ENCODE measurements at places on chromosomes 7 and 10.

GRCh38 chr10:121722665-121723064, 124.4 kb upstream of the FGFR2 start:
- DNase-seq, result no peak

- no peak for DNase-seq
Measured at GRCh38 chr7:132034748-132035416, 478.5 kb upstream of the PODXL start.

DNA sequence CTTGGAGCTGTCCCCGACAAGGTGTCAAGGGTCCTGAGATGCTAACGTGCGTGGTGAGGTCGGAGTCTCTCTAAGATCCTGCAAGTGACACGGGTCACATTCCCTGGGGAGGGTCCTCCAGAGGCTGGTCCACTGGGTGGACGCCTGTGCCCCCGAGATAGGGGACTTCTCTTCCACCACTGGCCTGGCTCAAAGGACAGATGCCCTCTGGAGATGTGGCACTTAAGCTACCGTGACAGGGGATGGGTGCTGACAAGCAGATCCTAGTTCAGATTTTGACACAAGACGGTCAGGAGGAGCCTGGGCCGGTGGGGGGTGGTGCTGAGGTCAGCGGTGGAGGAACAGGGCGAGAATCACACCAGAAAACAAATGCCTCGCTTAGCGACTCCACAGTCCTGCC, 178.0 kb downstream of the ADARB2 start:
- no peak for DNase-seq

DNA sequence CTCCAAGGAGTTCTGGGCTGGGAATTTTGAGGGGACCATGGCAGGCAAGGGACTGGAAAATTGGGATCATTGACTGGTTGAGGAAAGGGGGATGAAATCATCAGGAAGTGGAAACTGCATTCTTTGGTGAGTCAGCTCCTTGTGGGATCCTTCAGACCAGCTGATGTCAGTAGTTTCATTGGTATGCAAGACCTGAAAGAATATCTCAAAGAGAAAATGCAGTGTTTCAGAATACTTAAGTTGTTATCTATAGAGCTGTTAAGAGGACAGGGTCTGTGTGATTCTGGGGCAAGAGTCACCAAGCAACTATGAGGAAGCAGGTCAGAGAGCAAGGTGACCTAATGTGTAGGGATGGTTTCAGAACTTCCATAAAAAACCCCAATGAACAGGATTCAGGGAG, 595.9 kb upstream of the AUTS2 start:
- no peak for DNase-seq

GRCh38 chr7:106163257-106163656, 51.1 kb upstream of the SYPL1 start:
- DNase-seq, result no peak

DNA sequence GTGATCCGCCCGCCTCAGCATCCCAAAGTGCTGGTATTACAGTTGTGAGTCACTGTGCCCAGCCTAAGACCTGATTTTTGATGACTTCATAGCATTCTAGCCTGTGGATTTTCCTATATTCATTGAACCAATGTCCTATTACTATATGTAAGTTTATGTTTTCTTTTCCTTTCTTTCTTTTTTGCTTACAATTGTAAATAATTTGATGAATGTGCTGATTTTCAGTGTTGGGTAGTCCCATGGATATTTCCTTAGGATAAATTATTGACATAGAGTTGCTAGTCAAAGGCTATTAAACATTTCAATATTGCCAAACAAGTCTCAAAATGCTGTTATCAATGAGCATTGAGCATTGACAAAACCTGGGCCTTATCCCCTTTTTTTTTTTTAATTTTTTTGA, 9.9 kb upstream of the PHYH start:
- DNase-seq, result no peak

DNA sequence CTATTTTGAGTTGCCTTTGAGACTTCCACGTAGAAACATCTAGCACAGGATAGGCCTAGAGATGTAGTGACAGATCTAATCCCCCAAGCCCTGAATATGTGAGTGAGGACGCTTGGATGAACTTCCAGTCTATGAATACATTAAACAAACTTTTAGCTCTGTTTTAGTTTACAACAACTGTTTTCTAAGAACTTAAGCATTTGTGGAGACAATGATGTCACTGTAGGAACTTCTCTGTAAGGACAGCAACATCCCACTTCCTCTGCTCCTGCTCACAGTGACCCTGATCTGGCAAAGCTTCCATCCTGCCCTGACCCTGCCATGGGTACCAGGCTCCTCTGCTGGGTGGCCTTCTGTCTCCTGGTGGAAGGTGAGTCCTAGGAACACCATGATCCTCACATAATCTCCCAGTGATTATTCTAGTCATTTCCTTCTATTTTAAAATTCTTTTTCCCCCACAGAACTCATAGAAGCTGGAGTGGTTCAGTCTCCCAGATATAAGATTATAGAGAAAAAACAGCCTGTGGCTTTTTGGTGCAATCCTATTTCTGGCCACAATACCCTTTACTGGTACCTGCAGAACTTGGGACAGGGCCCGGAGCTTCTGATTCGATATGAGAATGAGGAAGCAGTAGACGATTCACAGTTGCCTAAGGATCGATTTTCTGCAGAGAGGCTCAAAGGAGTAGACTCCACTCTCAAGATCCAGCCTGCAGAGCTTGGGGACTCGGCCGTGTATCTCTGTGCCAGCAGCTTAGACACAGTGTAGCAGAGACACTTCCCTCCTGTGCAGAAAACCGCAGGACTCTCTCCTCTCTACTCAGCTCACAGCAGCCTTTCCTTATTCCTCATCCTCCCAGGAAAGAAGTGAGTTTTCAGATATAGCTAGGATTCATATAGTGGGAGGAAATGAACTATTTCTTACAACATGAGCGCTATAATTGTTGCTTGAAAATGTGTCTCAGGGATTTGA, 194.4 kb upstream of the PRSS1 start:
- DNase-seq, result no peak

GRCh38 chr7:115132096-115132495, 210.2 kb downstream of the MDFIC start:
- DNase-seq, result no peak

- DNase-seq, result peak; percentile 94
Measured at GRCh38 chr10:73848821-73849489, 25.4 kb downstream of the CAMK2G start.

DNA sequence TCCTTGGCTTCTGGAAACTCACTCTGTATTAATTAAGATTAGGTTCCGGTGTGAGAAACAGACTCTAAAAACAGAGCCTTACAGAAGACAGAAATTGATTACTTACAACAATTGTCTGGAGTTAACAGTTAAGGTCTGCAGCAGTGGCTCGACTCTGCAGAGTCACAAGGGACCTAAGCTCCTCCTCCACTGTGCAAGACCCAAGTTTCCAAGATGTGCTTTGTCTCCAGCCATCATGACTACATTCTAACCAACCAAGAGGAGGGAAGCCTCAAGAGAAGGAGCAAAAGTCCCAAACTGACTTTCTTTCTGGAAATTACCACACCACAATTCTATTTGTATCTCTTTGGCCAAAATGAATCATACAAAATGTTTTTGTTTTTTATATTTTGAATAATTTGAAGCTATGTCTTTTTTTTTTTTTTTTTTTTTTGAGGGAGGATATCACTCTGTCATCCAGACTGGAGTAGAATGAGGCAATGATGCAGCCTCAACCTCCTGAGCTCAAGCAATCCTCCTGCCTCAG, 14.2 kb upstream of the ODAD2 start:
- DNase-seq, result no peak

DNA sequence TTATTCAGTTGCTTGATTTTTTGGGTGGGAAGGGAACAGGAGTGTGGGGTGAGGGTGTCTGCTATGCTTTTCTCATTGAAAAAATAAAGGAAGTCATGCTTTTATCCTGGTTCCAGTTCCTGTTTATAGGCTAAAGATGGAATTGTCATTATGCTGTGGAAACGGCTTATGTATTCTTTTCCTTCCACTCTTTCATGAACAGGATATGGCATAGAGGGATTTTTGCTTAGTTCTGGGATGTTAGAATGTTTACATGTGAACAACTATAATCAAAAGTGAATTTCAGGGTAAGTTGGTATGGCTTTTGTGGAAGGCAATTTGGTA, 35.9 kb upstream of the PTPN12 start:
- no peak for DNase-seq

DNA sequence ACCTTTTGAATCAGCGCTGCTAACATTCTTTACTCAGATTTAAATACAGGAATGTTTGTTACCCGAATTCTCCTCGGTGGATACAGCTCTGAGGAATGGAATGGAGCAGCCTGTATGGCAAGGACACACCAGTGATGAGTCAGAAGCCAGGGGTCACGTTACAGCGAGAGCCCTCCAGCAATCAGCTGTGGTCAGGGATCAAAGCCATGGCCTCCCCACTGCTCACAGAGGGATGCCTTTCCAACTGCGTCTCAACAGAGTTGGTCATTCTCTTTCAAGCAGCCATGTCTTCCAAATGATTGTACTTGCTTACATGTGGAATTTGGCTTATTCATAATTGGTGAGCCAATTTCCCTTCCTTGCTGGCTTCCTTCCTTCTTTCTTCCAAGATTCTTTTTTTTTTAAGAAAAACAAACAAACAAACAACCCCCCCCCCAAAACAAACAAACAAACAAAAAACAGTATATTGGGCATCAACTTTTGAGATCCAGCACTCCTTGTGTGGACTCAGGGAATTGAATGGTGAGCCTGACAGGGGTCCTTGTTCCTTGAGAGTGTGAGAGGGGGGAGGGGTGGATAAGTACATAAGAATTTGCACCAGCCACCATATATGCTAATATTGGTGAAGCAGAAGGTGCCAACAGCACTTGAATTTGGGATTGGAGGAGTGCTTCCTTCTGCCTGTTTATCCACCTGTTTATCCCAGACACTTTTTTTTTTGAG, 100.2 kb downstream of the ATXN7L1 start:
- DNase-seq, result peak; percentile 73

DNA sequence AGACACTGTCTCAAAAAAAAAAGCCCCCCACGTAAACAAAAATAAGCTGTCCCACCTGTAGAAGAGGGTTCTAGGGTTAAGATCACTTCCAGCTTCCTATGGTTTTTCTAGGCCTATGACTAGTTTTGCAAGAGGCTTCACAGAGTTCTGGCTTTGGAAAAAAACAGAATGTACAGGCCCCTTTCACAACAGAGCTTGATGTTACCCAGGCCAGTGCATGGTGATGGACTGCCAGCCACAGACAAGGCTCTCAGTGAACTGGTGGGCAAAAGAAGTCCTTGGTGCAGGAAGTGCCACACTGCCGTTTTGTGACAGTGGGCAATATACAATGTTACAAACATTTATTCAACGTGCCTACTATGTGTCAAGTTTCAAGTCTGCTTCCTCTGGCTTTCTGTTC, 18.3 kb upstream of the EFCAB10 start:
- DNase-seq, result no peak

DNA sequence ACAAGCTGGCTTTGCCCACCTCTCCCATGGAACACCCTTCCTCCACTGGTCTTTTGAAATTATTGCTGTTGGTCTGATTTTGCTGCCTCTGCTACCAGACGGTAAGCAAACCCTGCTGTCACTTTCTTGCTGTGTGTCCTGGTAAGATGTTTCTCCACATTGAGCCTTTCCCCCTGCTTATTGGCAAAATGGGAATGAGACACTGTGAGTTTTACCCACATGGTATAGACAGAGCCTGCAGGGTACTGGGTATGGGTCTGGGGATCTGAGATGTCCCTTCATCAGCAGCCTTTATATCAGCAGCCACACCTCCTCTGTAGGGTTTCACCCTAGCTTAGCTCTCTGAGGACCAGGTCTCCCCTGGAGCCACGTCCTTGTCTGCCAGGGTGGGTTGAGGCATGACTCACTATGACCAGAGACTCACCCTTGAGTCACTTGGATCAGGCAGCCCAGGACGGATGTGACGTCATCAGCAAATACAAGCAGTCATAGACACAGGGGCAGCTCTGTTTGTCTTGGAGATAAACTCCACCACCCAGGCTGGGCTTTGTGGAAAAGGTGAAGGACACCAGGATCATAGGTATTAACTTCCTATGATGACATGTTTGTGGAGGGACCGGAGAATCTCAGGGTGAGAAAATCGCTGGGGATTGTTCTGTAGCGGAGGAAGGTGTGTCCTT, 17.9 kb upstream of the BAIAP2L1 start:
- DNase-seq, result no peak

GRCh38 chr10:26627324-26627723, 70.2 kb upstream of the PDSS1 start:
- DNase-seq, result peak; percentile 62

GRCh38 chr7:41538810-41539724, 163.8 kb downstream of the INHBA start:
- DNase-seq, result peak; percentile 13

DNA sequence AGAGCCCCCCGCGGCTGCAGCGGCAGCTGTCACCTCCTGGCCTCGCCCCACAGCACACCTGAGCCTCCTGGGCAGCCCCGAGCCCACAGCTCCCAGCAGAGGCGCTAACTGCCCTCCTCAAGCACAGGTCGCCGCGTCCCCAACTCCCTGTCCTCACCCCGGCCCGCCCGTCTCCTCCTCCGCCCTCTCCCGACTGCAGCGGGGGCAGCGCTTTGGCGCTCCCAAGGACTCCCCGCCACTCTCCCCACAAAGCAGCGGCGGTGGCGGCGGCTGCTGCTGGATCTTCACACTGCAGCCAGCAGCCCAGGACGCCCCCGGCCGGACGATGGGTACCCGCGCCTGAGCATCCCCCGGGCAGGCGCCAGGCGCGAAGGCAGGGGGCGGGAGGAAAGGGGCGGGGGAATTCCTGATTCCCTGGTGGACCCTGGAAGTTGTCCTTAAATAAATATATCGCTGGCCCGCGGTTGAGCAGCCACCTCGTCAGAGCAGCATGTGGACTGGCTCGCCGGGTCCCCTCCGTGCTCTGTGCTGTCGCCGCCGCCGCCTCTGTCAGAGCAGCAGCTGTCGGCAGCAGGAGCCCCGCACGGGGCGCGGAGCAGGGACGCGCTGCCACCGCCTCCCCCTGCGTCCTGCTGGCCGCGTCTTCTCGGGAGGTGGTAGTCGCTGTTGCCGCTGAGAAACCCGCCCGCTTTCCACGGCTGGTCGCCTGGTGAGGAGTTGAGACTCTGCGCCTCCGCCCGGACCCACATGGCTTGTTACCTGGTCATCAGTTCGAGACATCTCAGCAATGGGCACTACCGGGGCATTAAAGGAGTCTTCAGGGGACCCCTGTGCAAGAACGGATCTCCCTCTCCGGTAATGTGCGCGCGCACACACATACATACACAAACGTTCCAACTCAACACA, at the start of gene ZNF804B:
Gene ZNF804B, plus strand, starts transcription at position 471 of the 906 bp plus-strand sequence. Its CDS starts 277 bp downstream, at position 748.
- peak; percentile 78 for DNase-seq

- DNase-seq, result no peak
Measured at GRCh38 chr10:1034758-1035157, 9.1 kb upstream of the IDI2 start.

DNA sequence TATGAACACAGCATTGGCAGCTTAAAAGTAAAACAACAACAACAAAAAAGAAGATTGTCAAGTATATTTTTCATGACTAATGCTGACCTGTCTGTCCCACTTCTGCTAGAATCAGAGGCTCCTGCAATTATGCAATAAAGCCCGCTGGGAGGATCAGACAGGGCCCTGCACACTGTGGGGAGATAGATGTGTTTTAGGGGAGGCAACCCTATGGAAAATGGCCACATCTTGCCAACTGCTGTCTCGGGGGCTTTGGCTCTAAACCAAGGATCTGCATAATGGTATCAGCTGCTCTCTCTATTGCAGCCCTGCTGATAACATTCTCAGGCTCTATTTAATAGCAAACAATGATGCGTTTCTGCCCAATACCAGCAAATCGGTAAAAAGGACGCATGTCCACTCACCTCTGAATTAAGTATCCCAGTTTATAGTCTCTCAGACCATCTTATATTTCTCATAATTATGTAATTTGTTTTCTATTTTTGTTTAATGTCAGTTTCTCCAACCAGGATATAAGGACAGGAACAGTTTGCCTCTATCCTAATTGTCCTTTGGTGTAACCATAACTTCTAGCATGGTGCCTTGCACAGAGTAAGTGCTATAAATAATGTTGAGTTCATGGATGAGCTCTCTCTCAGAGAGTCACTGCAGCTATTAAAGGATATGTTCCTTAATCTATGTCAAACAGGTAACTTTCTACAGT, 15.3 kb upstream of the PRKAR2B start:
- no peak for DNase-seq
